ENCODE measurements at places on chromosomes 5 and 9.
A peak's percentile ranks its signal among the peaks of the same experiment; 100 is the strongest.

- no peak for DNase-seq
Observed at GRCh38 chr9:8179381-8180053, 379.9 kb upstream of the DMAC1 start.

DNA sequence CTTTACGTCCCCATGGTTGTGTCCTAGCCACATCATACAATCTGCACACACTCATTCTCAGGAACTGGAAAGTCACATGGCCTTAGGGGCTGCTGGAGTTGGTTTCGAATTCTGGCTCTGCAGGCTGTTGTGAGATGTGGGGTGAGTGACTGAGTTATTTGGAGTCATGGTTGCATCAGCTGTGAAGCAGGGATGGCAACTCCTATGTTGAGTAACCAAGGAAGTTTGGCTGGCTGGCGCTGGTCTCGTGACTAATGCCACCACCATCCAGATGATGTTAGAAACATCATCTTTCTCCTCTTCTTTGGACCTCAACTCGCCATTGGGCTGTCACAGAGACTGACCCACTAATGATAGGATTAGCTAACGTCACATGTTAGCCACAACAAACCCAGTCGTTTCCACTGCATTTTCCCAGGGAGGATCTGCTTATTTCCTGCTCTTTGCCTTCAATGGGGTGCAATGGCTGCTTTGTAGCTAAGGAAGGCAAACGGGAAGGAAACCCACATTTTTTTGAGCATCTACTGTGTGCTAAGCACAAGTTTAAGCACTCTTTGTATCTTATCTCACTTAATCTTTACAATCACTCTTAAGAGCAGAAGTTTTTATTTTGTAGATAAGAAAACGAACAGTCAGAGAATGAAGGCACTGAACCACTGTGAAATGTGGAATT lies 78.1 kb upstream of the UBTD2 start:
- no peak for DNase-seq

DNA sequence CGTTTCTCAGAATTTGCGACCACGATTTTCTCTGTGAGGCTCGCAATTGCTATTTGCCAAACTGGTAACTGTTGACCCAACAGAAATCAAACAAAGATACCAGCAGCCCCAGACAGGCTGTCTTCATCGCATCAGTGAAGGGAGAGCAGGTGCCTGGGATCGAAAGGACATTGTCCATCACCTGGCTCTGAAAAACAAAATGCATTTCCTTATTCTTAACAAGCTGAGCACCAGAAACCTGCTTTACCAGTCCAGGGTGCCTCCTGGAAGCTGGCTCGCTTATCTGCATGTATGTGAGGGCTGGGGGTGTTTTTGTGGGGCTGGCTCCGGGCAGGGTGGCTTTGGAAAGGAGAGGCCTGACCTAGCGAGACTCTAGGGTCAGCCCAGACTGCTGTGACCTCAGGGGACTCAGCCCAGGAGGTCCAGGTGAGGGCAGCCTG lies 24.7 kb downstream of the WWC1 start:
- no peak for DNase-seq

- no peak for DNase-seq
Observed at GRCh38 chr9:18756712-18757125, 276.3 kb downstream of the SAXO1 start.

DNA sequence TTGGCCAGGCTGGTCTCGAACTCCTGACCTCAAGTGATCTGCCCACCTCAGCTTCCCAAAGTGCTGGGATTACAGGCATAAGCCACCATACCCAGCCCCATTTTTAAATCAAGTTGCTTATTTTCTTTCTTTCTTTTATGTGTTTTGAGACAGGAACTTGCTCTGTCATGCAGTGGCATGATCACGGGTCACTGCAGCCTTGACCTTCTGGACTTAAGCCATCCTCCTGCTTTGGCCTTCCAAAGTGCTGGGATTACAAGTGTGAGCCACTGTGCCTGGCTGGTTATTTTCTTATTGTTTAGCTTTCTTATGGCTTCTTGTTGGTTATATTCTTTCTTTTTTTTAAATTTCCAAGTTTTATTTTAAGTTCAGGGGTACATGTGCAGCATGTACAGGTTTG lies 79.7 kb upstream of the C5orf63 start:
- DNase-seq: no peak

- no peak for DNase-seq
Observed at GRCh38 chr5:132530946-132531345, 12.4 kb downstream of the IL5 start.

GRCh38 chr5:76620166-76620565 lies 3.0 kb downstream of the F2RL2 start:
- no peak for DNase-seq

DNA sequence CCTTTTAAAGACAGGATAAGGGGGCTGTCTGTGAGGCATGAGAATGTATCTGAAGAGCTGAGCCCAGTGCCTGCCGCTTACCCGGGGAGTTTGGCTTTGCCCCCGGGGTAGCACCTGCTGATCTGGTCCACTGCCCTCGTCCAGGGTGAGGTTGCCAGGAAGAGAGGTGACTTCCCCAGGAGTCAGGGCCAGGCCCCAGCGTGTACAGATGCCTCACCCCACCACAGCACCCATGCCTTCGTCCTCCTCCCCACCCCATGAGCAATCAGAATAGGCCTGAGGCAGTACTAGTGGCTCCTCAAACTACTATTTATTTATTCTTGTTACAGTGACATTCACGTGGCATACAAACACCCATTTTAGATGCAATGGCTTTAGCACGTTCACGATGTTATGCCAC lies 15.7 kb upstream of the AIF1L start:
- no peak for DNase-seq

- DNase-seq: no peak
Observed at GRCh38 chr5:110977915-110978314, 93.6 kb upstream of the TSLP start.

DNA sequence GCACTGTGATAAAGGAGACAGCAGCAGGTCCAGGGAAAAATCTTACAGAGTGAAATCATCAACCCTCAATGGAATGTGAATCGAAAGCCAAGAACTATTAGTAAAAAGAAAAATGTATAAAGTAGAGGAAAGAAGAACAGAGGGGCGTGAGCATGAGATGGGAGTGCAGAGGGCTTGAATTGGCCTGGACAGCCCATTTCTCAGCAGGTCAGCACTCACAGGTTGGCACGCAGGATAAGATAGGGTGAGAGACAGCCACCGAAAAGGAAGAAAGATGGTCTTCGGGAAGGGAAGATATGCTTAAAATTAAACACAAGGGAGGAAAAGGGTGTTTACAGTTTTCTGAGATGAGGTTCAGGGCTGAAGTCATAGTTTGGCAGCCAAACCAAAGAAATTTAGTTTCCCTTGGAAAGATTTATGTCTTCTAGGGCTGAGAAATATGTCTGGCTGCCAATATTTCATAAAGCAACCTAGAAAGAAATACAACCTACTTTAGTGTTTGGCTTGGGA lies 524.7 kb downstream of the SPATA31D1 start:
- no peak for DNase-seq

DNA sequence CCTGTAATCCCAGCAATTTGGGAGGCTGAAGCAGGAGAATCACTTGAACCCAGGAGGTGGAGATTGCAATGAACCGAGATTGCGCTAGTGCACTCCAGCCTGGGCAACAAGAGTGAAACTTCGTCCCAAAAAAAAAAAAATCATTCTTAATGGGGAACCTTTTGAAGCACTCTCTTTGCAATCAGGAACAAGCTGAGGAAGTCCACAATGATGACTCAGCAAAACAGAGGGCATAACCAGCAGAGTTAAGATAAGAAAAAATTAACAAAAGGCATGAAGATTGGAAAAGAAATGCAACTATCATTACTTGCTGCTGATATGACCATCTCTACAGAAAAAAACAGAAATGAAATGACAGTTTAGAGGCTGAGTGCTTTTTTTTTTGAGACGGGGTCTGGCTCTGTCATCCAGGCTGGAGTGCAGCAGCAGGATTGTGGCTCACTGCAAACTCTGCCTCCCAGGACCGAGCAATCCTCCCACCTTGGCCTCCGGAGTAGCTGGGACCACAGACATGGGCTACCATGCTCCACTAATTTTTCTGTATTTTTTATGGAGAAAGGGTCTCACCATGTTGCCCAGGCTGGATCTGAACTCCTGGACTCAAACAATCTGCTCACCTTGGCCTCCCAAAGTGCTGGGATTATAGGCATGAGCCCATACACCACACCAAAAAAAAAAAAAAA lies 88.0 kb downstream of the FNBP1 start:
- DNase-seq: no peak

DNA sequence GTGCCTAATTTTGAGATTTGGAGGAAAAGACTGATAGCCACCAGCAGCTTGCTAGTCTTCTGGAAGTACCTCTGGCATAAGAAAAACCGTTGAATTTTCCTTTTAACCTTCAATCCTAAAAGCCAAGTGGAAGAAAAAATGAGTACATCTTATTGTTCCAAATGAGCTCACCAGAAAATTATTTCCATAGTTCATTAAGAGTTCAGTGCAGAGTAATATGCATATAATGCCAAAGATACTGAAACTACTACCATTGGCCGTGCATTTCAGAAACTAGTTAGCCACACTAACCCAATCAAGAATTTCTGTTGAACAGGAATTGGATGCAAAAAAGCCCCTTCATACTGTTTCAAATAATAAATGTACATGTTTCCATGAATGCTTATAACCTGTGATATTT lies 607.9 kb downstream of the KCTD16 start:
- DNase-seq: no peak

DNA sequence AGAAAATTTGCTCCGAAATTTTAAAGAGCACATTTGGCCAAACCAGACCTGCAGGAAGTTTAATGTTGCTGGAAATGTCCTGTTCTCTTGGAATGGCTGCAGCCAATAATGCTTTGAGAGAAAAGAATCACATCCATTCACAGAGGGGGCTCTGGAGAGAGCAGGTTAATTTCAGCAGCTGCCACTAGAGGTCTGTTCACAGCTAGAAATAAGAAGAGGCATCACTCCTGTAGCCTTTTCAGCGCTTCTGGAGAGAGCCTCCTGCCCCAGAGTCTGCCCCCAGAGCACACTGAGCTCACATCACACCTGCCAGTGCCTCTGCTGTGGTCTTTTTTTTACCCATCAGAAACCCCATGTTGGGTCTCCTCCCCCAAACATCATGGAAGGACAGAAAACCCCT lies 124.8 kb upstream of the RAD23B start:
- peak; percentile 27 for DNase-seq

DNA sequence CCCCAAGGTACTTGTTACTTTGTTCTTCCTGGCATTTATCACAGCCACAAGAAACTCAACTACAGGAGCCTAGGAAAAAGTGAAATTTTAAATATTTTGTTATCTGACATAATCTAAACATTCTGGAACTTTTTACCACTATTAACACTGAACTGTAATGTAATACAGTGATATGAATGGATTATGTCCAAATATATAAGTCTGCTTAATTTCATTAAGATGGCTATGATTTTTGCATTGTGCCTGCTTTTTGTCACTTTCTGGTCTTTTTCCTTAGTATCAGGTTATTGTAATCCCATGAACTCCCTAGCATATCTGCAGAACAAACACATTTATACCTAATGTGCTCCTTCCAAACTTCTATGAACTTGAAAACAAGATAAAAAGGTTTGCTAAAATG lies 35.8 kb downstream of the PJA2 start:
- DNase-seq: no peak

- no peak for DNase-seq
Observed at GRCh38 chr5:169757016-169757415, 119.9 kb downstream of the DOCK2 start.

All from NCI-H1436 (cell line).